ENCODE measurements at places on chromosomes 16 and 17.

DNA sequence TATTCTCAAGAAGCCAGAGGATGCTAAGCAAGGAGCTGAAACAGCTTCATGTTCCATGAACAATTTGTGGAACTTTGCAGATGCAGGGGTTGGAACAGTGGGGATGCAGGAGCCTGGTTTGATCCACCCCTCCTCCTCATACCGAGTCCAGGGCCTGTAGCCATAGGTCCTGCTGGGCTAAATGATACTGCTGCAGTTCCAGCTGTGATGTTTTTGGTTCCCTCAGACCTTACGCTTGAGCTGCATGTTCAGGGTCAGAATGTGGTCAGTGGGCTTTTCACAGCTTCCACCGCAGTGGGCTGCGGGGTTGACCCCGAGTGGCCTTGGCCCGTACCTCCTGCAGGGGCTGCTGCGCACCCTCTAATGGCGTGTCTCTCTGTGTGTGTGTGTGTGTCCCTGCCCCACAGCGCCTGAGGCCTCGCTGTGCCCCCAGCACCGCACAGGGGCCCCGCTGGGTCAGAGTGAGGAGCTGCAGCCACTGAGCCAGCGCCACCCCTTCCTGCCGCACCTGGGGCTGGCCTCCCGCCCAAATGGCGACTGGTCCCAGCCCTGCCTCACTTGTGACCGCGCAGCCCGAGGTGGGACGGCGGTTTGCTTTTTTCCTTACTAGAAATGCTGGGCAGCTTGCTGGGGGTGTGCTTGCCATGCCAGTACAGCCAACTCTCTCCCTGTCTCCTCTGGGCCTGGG is 48.2 kb downstream of the EPN2 start:
- no peak for DNase-seq

GRCh38 chr17:4631431-4631830 is 10.0 kb downstream of the ALOX15 start:
- no peak for DNase-seq

- no peak for DNase-seq
Observed at GRCh38 chr17:76982408-76983074, 114.3 kb downstream of the MGAT5B start.

GRCh38 chr17:798246-798645 is 16.1 kb downstream of the MRM3 start:
- DNase-seq: no peak

- DNase-seq: no peak
Observed at GRCh38 chr16:2384426-2384825, 43.9 kb upstream of the ABCA3 start.

GRCh38 chr16:46763147-46763546 is 15.0 kb upstream of the MYLK3 start:
- DNase-seq: no peak

DNA sequence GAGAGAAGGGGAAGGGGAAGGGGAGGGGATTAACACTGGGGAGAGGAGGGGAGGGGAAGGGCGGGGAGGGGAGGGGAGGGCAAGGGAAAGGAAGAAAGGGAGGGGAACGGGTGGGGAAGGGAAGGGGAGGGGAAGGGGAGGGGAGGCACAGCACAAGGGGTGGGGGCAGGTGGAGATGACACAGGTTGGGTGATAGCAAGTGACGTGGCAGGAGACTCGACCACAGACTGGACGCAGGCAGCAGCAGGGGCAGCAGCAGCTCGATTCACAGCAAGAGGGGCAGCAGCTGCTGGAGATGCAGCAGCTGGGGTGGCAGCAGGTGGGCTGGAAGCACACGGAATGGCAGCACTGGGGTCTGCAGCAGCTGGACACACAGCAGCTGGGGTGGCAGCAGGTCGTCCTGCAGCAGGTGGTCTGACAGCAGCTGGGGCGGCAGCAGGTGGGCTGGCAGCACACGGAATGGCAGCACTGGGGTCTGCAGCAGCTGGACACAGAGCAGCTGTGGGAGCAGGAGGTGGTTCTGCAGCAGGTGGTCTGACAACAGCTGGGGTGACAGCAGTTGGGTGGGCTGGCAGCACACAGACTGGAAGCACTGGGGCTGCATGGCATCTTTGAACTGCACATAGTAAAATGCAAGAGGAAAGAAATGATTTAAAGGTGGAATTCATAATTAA is at the start of gene KRTAP4-16:
Gene KRTAP4-16, minus strand, starts transcription at position 624 of the 674 bp plus-strand sequence. Its CDS starts 0 bp downstream, at position 624.
- no peak for DNase-seq

DNA sequence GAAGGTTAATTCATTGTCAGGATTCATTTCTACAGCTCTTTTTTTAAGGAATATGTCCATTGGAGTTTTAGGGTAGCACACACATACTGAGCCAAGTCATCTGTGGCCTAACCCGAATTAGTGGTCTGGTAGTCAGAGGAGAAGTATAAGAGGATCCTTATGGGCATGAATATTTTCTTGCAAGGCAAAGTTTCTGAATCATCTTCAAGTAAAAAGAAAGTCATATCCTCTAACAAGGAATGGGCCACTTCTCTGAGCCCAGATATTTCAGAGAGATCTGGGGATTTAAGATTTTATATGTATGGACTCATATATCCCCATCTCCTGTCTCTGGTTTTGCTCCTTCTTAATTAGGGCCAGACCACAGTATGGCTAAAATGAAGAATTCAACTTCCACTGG is 99.2 kb upstream of the CDH8 start:
- DNase-seq: no peak

DNA sequence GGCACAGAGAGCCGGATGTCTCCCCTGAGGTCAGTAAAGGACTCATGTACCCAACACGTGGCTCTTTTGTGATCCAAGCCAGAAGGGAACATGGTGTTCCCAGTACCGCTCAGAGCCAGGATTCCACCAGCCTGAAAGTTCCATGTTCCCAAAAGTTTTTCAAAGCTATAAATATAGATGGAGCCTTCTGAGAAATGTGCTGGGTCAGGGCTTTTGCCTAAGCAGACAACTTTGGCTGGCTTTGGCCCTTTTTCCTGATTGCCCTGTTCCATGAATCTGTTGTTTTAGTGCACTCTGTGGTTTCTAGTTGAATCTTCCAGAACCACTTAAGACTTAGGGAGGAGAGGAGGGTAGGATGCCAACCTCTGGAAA is 128.5 kb upstream of the HS3ST2 start:
- no peak for DNase-seq

GRCh38 chr17:81381632-81382577 is 13.4 kb upstream of the BAHCC1 start:
- no peak for DNase-seq

DNA sequence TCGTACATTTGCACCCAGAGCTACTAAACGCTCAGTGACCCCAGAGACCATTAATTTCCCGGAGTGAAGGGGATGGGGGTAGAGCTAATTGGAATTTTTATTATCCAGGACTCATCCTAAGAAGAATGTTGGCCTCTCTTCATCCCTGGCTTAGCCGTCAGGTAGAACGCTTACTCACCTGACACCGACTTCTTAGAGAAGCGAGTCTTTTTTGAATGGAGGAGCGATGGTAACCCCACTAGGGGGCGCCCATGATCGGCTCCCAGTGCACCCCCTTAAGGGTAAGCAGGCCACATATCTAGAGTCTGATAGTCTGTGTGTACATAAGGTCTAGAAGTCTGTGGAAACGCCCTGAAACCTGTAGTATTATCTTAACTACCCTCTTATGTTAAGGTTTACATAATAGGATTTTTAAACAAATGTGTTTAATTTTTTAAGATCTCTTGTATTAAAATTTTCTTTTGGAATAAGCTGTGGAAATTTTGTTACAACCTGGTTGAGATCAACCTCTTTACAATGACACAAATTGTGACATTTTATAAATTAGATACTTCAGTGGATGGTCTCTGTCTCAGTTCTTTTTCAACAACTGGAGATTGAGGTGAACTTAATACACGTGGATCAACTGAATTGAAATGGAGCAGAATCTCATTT is 229.8 kb downstream of the CPPED1 start:
- peak; percentile 20 for DNase-seq

GRCh38 chr16:84396537-84397008 is 28.2 kb downstream of the ATP2C2 start:
- no peak for DNase-seq

- no peak for DNase-seq
Observed at GRCh38 chr17:61409301-61410112, 9.9 kb downstream of the TBX2 start.

DNA sequence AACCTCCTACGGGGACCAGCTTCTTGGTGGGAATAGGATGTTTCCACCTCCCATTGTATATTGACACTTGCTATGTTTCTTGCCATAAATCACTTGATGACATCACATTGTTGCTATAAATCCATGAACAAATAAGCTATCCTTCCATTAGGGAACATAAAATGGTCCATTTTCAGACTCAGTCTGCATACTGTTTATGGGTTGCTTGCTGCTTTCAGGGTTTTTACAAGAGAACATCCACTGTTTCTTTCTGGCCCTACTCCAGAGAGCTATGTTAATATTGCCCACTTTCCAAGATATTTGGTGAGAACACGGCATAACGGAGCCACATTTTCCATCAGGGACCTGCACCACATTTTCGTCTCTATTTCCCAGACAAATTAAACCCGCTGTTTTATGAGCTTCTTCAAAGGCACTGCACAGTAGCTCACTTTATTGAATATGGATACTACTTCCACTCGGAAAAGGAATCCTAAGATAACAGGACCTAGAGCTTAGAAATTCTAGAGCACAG is 800.2 kb downstream of the KCNJ2 start:
- DNase-seq: no peak

- DNase-seq: no peak
Observed at GRCh38 chr17:37338847-37339246, 36.9 kb upstream of the C17orf78 start.

- no peak for DNase-seq
Observed at GRCh38 chr16:77767211-77767610, 21.2 kb upstream of the VAT1L start.

DNA sequence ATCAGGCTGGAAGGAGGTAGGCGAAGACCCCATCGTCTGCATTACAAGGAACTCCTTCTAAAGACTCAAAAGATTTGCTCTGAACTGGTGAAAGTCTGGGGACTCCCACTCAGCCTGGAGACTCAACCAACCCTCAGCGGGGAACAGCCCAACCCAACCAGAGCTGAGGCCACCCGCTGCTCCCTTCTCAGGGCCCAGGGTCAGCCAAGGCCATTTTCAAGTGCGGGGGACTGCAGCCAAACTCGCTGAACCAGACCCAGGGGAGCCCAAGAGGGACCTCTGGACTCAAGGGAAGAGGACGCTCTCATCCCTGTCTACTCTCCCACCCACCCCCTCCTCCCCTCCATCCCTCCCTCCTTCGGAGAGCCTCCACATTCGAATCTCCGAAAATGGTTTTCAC is 24.1 kb downstream of the XYLT1 start:
- no peak for DNase-seq

DNA sequence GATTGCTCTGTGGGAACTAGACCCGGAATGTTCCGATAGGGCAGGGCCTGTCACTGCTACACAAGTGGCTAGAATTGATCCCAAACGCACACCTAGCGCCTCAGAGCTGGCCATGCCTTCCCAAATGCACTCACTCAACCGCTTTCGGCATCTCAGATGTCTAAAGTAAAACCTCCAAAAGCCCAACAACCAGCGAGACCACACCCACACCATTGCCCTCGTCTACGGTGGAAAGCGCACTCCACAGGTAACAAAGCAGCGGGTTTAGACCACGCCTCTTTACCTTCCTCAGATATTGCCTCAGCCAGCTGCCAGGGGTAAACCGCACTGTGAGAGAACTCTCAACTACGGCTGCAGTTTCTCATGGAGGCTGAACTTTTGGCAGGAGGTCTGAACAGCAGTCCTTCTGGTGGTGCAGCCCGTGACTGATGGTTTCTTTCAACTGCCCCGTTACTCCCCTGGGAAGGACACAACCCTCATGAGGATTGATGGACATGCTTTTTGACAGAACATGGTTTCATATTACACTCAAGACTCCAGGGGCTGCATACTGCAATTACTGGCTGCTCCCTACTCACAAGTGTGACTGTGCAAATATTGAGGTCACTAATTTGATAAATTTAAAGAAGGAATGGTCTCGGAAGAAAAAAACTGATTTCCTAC is 34.5 kb downstream of the USP7 start:
- no peak for DNase-seq

GRCh38 chr16:54490112-54490488 is 203.5 kb upstream of the IRX3 start:
- DNase-seq: no peak

DNA sequence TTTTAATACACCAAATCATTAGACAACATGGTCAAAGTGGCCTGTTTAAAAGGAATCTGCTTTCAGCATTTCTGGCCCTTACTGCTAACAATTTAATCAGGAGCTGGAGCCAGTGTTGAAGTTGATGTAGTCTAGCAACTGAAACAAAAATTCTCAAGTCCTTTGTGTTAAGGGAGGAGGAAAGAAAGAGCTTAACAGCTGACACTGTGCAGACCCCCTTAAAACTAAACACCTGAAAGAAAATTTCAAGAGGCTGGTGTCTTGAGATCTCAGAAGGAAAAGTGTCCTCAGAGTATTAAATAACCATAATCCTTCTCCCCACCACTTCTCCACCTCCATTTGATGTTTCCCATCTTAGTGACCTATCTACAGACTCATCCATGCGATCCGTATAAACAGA is 232.1 kb downstream of the FTO start:
- DNase-seq: no peak

GRCh38 chr16:14042706-14043105 is 28.4 kb upstream of the MRTFB start:
- DNase-seq: no peak

DNA sequence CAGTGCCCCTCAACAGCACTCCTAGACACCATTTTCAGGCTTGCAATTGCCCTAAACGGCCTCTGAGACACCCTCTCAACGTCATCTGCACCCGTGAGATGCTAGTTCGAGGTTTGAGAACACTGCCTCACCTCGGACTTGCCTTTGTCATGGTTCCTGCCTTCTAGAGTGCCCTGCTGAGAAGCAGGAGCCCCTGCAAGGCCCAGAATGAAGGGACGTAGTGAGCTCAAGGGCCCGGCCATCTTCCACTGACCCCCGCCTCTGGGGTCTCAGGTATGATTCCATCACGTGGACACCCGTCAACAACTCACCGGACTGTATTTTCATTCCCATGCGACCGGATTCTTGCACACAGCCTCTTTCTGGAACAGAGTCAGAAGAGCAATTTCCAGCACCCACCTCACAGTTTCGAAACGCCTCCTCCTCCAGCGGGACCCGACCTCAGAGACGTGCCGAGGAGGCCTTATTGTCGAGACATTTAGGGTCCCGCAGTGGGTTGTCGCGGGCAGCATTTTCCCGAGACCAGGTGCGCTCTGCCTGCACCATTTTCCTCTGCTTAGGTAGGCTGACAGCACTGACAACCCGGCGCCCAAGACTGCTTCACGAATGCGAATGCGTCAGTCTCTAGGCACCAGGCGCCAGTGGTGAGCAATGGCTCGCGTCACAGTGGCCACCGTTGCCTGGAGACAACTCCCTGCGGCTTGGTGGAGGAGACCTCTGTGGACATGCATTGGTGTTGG is 999.9 kb downstream of the KCNJ18 start:
- DNase-seq: no peak

DNA sequence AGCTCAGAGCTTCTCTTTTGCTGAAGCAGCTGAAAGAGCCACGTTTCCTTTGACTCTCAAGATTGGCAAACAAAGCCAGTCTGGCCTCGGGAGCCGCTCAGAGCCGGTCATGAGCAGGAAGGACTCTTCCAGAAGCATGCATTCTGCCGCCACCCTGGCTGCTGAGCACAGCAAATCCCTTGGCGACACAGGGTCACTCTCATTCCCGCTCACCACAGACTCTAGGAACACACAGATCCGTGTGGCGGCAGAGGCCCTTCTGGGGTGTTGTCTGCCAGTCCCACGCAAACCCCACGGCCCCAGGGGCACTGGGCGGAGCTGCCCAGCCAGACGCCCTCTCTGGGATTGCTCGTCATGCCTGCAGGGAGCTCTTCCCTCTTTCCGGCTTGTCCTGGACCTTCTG is 157.0 kb downstream of the C16orf95 start:
- no peak for DNase-seq

- DNase-seq: no peak
Observed at GRCh38 chr17:17978481-17979424, 6.1 kb downstream of the DRC3 start.

GRCh38 chr17:69516911-69517310 is 102.4 kb downstream of the MAP2K6 start:
- no peak for DNase-seq
